NCI-H524 (cell line): ENCODE measurements at places on chromosomes 4 and X.

- DNase-seq, result peak; percentile 33
Measured at GRCh38 chr4:150593996-150594395, 12.0 kb downstream of the MAB21L2 start.

- DNase-seq, result no peak
Measured at GRCh38 chr4:156018383-156018782, 64.7 kb upstream of the CTSO start.

- no peak for DNase-seq
Measured at GRCh38 chr4:154044742-154045485, 256.0 kb upstream of the SFRP2 start.

DNA sequence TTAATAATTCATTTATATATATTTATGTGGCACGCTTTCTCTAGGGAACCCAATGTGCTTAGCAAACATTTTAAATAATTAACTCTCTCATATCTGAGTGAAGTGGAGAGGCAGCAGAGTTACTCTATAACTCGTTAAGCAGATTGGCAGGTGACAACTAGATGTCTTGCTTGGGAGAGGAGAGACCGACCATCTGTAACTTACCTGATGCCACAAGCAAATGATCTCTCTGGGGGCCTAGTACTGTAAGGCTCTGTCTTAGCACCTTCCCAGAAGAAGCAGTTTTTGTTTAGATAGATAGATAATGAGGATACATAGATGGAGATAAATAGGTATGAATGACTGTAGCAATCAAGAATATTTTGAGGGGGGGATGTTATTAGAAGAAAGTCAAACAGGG is 11.9 kb upstream of the SEL1L3 start:
- peak; percentile 40 for DNase-seq

DNA sequence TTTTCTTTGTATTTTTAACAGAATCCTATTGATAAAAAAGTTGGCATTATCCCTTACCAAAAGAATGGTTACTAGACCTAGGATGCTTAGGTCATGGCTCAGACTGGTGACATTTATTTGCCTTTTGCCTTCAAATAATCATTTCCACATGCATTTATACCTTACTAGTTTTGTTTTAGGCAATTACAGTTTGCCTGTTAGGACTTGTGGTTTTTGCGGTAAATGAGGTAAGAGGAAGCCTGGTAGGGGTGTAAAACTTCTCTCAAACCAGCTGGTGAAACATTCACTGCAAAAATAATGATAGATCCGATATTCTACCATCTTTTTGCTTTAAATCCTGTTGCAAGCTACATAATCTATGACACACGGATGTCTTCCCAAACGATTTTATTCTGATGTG is 12.1 kb downstream of the LAMP2 start:
- no peak for DNase-seq

DNA sequence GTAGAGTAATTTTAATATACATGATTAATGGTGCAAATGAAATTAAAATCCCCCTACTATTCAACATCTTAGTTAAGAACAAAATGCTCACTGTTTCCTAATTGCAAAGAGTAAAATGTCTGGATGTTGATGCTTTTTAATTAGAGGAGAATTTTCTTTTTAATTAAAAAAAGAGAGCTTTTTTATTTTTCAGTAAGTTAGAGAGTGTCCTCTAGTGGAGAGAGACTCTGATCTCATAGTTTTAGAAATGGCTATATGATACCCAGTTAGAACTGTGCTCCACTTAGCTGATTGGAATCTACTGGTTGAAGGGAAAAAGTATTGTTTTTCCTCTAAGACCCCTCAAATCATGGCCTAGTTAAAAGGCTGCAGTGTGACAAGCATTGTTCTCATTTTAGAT is 312.0 kb upstream of the MAGEB2 start:
- peak; percentile 5 for DNase-seq

- no peak for DNase-seq
Measured at GRCh38 chrX:437661-438390, 51.1 kb upstream of the PPP2R3B start.

DNA sequence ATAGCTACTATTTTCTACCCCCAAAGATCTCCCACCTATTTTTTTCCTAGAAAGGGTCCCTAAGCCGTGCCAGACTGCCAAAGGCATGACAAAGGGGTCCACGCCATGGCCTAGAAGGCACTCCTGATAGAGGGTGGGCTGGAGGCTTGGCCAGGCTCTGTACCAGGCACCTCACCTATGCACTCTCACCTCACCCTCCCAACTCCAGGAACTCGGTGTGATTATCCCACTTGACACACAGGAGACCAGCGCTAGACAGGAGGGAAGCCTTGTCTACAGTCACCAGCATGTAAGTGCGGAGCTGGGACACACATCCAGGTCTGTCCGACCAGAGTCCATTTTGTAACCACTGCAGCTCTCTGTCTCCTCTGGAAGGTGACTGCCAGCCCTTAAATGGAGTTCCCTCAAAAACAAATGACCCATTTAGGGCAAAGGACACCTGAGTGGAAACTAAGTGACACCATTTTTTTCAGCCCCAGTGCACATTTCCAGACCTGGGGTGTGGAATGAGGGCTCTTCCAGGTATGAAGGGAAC is 106.4 kb downstream of the RTL5 start:
- DNase-seq, result no peak

DNA sequence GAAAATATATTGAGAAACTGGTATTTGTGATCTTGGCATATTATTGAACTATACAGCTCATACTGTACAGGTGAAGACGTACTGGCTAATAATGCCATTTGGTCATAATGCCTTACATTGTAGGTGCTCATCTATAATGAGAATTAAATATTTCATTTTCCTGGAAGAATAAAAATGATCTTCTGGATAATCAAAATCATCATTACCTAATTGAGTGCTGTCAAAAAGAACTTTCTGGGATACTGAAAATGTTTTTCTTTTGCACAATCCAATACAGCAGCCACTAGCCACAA is 4.1 kb downstream of the RASGEF1B start:
- no peak for DNase-seq

DNA sequence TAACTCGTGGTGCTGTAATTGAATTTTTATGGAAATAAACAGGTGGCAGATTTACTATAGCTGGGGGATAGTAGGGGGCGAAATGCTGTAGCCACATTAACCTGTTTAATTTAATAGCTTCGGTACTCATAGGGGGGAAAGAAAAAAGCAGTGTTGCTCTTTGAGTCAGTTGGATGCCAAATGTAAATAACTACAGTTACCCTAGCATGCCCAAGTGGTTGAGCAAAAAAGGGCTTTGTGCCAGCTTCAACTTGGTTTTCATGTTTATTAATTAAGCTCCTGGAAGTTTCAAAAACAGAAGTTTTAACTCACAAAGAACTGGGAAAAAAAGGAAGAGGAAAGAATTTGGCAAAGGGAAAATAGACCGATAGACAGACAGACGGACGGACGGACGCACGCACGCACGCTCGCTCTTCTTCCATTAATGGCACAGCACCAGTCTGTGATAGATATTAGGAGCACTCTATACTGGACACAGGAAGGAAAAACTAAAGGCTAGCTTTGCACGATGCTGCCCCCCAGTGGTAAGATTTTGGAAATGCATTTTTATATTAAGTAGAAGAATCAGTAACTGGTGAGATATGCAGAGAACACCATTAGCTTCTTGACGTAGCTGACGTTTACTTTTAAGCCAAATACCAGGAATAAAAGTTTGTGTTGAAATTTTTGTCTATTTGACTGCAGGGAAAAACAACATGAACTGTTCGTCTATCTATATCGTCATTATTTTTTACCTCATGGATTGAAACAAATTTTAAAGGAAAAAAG is 151.8 kb downstream of the SLC7A11 start:
- peak; percentile 50 for DNase-seq

- DNase-seq, result no peak
Measured at GRCh38 chr4:34178476-34178875, 2065.8 kb downstream of the ARAP2 start.

GRCh38 chrX:132226169-132226568 is 6.9 kb upstream of the RAP2C start:
- DNase-seq, result peak; percentile 9

DNA sequence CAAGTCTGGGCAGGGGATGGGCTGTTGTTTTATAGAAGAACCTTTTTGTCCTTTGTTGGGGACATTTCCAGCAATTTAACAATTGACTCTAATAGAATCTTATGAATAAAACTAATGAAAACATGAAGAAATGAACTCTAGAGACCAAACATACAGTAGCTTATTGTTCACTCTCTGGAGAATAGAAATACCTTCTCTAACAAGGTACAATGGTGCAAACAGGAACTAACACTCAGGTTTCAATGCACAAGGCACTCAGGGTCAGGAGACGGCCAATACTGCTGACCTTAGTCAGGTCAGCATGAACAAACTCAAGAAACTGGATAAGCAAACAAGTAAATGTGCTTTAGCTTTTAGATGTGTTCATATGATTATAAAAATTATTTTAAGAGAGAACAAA is 39.6 kb upstream of the FBXW7 start:
- DNase-seq, result no peak

- no peak for DNase-seq
Measured at GRCh38 chr4:163070023-163070422, 96.7 kb downstream of the NAF1 start.
